ENCODE measurements at places on chromosomes 3 and 15. TPM values are rescaled to one million over a fixed set of nuclear protein-coding genes. Genes with fewer than 3 reads are reported as not detected.

DNA sequence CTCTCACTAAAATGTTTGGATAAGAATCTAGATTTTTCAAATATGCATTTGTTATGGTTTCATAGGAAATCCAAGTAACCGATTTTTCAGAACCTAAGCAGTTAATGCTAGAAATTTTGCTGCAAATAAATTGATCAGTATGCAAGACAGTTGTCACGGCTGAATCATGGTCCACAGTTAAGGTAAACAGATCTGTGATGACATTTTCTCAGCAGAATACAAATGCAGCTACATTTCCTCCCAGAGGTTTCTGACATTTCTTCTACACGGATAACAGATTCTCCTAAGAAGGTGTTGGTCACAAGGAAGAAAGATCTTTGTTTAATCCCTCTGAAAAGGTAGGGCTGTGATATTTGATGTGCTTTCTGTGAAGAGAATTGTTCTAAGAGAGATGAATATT is 36.9 kb downstream of the ARNT2 start:
- DNase-seq, result no peak

DNA sequence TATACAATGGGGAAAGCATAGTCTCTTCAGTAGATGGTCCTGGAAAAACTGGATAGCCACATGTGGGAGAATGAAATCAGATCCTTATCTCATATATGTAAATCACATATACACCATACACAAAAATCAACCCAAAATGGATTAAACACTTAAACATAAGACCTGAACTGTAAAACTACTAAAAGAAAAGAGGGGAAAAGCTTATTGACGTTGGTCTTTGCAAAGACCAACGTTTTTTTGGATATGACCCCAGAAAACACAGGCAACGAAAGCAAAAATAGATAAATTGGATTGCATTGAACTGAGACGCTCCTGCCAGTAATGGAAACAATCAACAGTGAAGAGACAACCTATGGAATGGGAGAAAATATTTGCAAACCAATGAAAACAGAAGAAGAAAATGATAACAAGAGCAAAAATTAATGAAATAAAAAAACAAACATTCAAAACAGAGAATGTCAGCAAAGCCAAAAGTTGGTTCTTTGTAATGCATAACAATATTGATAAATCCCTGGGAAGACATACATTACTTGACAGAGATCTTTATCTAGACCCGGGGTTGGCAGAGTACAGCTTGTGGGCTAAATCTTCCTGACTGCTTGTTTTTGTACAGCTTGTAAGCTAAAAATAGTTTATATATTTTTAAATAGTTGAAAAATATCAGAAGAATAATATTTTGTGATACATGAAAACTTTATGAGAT is 86.9 kb downstream of the NEO1 start:
- DNase-seq, result no peak

DNA sequence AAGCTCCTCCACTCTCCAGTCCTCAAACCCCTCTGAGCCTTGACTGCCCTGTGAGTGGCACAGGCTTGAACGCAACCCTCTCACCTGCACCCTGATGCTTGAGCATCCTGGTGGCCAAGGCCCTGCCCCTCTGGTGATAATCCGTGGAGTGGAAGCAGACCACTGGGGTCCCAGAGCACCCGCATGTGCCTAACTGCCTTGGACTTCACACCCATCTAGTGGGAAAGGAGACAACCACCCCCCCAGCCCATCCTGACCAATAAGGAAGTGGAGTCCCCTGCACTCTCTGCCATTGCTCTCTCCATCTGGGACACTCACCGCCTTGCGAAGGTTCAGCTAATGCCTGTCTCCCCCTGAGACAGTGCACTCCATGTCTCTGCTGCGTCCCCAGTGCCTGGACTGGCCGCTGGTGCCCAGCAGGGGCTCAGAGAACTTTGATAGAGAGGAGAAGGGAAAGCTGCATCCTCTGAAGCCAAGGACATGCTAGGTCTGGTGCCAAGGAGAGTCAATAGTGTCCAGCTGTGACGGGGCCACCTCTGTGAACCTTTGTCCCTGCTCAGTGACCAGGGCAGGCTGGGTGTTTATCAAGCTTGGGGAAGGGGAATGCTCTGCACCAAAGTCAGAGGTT is 3.4 kb downstream of the KLF15 start:
- DNase-seq, result no peak

RASSF1 gene
- total RNA-seq, result 20.0 TPM

CLRN1 gene
- not detected for total RNA-seq

DNA sequence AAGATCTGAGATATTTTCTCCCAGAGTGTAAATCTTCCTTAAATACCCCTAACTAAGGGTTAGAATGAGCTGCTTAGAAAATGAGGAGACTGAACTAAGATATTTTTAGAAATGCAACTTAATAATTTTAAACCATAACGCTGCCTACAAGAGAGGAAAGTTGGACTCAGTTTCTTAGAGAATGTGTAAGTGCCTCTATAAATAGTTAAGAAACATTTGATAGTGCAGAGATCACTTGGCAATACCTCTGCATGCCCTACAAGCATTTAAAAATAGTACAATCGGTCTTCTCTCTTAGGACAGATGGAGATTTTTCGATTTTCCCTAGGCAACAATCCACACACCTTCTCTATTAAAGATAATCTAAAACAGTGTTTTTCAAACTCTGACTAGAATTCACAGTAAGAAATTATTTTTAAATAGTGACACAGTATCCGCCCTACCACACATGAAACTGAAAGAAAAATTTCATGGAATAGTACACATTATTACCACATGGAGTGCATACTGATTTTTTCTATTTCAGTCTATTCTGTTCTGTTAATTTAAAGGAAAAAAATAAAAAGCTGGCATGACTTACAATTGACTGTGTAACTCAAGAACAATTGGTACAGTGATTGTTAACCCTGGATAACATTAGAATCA is 83.2 kb downstream of the GADL1 start:
- DNase-seq, result no peak

DNA sequence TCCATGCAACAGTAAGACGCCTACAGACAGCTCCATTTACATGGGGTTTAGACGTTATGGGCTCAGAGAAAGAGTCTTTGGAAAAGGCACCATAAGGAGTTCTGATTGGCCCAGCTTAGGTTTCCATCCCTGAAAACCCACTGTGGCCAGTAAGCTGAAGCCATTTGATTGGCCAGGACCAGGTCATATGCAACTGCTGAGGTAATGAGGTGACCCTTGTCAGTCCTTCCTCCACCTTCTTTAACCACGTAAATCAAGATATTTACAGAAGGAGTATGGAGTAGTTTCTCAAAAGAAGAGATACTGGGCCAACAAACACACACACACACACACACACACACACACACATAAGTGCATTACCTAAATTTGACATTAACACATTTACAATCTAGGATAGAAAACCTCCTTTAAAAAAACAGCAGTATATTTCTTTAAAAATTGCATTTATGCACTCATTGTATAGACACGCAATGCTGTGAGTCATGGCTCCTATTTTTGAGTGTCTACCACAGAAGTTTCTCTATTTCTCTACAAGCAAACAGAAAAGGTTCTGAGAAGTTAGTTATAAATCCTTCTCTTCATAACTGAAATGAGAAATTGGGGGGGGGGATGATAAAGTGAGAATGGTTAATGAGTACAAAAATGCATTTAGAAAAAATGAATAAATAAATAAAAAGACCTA is 16.3 kb upstream of the MB21D2 start:
- peak; percentile 29 for DNase-seq

DNA sequence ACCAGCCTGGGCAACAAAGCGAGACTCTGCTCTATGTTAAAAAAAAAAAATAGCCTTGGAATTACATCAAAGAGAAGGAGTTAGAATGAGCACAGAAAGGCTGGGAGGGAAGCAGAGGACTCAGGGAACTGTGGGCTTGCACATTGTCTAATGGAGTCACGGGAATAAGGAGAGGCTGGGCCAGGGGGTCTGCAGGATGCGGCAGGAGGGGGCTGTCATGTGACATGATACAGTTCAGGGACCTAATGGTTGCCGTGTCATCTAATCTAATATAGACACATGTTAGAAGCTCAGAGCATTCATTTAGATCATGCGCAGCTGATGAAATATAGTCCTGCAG is 32.5 kb downstream of the GRK7 start:
- DNase-seq, result no peak

DNA sequence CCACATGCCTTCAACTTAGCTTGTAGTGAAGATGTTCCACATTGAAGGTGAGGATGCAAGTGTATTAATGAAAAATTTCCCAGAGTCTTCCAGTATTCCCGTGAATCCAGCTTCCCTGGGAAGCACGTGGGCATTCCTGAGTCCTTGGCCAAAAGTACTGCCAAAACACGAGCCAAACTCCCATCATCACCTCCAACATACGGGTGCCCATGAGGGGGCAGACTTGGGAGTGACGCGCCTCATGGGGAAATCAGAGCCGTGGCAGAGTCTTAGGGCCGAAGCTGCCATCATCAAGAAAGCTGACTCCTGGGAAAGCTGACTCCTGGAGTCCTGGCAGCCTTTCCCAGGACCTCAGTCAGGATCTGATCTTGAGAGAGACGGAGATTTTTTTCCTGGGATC is 20.1 kb upstream of the TM2D3 start:
- DNase-seq, result no peak

GHRL gene
- not detected for total RNA-seq

GRCh38 chr15:31486506-31486905 is 159.9 kb downstream of the KLF13 start:
- DNase-seq, result no peak

DNA sequence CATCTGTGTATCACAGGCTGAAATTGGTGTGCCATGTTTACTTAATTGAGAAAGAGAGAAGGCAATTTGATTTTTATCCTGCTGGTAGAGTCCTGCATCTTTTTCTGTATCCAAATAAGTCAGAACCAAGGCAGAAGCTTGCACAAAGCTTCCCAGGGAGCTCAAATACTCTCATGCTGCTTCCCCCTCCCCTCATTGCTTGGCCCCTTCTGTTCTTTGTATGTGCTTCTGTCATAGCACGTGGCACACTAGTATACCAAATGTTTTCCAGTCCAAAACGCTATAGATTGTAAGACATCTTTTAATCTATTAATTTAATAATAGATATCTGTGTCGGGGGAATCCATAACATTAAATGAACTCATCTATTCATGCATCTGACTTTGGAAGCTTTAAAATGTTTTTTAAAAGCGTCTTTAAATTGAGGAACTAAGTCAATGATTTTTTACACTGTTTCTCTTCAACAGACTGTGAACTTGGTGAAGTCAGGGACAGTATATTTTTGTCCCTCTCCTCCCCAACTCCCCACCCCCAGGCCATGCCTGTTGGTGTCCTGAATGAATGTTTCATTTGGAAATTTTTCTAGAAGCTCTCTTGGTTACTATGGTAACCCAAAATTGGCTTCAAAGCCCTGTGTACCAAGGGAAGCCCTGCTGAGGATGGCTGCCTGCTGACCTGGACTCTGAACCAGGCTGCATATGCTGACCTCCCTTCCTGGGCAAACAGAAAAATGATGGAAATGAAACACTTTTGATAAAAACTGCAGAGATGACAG is 26.2 kb upstream of the SLC35G2 start:
- no peak for DNase-seq

SEC11A gene
- 120 TPM for total RNA-seq

SHF gene
- total RNA-seq, result 2.2 TPM

GRCh38 chr15:45139770-45140169 is 10.0 kb downstream of the DUOX1 start:
- no peak for DNase-seq

DNA sequence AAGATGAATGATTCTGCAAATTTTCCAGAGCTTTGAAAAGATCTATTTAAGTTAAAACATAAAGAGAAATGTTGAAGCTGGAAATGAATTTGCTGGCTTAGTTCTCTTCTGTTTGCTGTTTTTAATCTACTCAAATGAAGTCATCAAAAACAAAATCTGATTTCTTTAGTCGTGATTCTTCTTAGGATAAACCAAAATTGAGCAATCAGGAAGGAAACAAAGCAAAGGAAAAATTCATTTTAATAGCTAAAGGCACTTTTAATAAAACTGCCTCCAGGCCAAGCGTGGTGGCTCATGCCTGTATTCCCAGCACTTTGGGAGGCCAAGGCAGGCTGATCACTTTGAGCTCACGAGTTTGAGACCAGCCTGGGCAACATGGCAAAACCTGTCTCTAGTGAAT is 91.2 kb downstream of the DUT start:
- no peak for DNase-seq

- DNase-seq, result no peak
Measured at GRCh38 chr3:183797996-183798395, 27.4 kb downstream of the MAP6D1 start.

GRCh38 chr15:96053031-96053780 is 277.3 kb upstream of the NR2F2 start:
- DNase-seq, result peak; percentile 12

DNA sequence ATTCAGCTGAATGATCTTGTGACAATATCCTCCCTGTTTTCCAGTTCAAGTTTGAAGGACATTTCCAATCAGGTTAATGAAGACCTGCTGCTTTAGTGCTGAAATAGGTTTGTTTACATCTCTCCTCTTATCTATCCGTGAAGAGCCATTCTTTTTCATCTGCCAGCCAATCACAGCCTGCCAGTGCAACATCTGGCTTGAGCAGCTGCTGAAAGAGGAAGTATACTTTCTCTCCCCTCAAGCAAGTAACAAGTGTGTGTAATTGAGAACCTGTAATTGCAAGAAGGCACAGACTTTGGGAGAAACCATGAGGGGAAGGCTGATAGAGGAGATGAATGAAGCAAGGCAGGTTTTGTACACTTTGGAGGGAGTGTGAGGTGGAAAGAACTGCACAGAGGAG is 404.3 kb downstream of the AGBL1 start:
- no peak for DNase-seq

DNA sequence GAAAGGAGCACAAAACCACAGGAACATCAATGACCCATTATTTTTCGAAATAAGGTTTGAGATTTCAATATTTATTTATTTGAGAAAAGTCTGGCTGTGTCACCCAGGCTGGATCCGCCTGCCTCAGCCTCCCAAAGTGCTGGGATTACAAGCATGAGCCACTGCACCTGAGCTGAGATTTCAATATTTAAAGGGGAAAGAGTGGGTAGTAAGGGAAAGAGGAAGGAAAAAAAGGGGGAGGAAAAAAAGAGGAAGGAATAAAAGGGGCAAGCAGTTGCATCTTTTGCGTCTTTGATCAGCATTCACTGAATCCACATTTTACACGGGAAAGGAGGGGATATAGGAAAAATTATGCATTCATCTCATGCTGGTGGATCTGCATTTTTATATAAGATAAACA is 47.4 kb downstream of the ERICH6 start:
- no peak for DNase-seq

DNA sequence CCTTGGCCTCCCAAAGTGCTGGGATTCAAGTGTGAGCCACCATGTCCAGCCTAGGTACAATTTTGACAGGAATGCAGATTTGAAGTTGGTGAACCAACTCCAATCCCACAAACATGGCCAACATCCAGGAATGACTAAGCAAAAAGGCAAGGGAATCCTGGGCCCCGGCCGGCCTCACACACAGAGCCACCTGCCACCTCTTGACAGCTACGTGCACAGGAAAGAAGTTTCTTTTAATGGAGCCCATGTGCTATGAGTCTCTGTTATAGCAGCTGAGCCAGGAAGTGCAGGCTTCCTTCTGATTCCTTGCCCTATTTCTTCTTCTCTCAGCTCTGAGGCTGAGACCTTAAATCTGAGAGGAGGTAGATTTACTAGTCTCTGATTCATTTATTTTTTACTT is 8.8 kb downstream of the TMEM40 start:
- DNase-seq, result peak; percentile 94

- DNase-seq, result no peak
Measured at GRCh38 chr3:177598097-177598833, 401.0 kb upstream of the TBL1XR1 start.

MUC20 gene
- total RNA-seq, result 0.69 TPM

THBS1 gene
- 374 TPM for total RNA-seq

- DNase-seq, result peak; percentile 79
Measured at GRCh38 chr3:133540896-133541674, 32.4 kb upstream of the CDV3 start.

GRCh38 chr3:94946683-94947082 is 883.8 kb downstream of the NSUN3 start:
- no peak for DNase-seq
